ENCODE measurements at places on chromosomes 12 and 14.

- DNase-seq: no peak
Measured at GRCh38 chr14:55000381-55000780, 26.5 kb downstream of the WDHD1 start.

DNA sequence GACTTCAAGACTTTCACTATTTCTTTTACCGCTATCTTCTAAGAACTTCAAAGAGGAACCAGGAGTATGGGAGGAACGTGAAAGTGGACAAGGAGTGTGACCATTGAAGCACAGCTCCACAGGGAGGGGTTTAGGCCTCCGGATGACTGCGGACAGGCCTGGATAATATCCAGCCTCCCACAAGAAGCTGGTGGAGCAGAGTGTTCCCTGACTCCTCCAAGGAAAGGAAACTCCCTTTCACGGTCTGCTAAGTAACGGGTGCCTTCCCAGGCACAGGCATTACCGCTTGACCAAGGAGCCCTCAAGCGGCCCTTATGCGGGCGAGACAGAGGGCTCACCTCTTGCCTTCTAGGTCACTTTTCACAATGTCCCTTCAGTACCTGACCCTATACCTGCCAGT lies 267.0 kb downstream of the RPL10L start:
- DNase-seq: no peak

GRCh38 chr12:94037444-94037843 lies 110.9 kb upstream of the PLXNC1 start:
- no peak for DNase-seq

DNA sequence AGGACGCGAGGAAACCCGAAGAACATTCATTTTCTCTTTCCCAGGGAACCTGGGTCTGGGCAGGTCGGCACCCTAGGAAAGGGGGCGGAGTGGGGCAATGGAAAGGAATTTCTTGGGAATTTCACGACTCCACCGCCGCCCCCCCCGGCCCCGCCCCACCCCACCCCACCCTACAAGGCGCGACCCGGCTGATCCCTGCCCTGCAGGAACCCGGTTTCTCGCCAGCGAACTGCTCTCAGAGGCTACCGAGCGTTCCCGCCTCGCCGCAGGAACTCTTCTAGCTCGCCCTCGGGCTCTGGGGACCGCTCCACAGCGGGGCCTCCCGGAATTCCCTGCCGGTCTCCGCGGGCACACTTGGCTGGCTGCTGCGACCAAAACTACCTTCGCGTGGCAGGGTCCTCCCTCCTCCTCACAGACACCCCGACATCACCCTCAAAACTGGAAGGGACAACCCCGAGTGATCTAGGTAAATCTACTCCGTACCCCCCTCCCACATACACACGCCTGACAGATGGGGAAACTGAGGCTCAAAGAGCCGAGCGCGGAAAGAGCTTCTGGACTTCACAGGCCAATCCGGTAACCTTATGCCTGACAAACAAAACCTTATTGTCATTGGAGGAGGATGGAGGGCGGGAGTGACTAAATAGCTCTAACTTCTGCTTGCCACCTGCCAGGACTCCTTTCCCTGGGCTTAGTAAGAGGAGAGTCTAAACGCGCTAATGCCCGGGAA lies 785 bp upstream of the ACTN1 start:
- DNase-seq: no peak

- DNase-seq: no peak
Measured at GRCh38 chr12:105704787-105705186, 374.3 kb downstream of the C12orf75 start.
